NCI-H2029 treated with DMSO at 0.1 percent for 48 hours (cell line): ENCODE measurements at places on chromosomes 2 and 18.

DNA sequence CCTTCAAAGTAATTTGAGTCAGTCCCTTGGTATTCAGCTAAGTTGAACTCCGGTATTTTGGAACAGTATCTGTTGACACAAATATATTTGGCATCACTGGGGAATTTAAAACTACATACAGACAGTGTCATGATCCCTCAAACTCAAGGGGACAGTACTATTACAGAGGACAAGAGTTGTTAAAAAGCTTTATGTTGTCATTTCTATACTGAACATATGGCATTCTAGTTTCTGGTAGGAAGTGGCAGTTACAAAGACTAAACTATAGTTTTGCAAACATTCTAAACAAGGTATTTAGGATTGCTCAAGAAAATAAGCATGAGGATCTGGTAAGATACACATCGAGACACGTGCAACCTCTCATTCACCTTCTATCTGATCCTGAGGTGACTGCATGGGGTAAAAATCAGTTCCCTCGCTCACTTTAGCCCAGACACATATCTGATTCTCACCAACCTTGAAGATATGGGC is 16.6 kb upstream of the CCNYL1 start:
- no peak for DNase-seq

- DNase-seq: no peak
Observed at GRCh38 chr2:97858442-97858841, 137.3 kb downstream of the TMEM131 start.

DNA sequence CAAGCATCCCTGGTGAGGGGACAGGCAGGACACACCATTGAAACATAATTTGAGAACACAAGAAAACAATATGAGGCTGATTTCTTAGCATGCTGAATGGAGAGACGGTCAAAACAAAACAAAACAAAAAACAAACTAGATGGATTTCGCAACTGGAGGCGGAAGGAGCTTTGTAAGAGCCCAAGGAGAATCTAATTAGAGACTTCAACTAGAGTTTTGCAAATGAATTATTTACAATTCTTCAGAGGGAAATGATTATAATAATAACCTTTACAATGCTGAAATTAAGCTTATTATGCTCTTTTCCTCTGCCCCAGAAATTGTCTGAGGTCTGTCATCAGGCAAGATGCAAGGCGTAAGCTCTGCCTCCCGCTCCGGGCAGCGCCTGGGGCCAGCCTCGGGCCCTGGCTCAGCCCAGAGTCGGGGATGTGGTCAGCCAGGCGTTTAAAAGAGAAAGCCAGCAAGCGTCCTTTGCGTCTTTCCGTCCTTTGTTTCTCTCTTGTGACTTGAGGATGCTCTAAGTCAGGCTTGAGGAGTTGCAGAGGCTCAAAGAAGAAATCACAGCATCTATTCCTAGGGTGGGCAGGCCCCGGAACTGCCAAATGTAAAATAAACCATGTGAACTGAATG is 139.6 kb downstream of the TWIST2 start:
- no peak for DNase-seq

DNA sequence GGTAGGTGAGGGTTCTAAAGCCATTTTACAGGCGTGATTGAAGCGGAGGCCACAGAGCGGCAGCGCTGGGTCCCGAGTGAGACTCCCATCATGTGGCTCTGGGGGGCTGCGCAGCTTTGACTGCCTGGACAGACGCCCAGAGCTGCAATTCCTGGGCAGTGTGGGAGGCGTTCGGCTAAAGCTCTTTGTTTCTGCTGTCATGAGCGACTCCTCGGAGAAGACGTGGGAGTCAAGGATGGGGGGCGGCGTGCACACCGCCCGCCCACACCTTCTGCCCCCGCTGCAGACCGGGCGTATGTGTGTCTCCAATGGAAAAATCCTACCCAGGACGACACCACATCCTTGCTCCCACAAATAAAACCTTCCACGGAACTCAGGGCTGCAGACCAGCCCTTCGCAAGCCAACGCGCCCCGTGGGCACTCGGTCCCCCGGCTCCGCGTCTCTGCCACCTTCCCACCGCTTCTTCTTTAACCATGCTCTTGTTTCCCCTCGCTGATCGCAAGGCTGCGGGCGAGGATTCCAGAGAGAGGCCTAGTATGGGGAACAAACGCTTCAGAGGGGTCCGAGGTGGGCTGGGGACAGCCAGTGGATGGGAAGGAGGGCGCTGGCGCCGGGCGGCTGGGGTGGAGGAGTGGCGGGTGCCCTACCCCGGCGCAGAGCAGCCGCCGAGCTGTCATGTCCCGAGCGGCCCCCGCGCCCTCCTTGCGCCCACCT is 680 bp upstream of the LBH start:
- DNase-seq: no peak

GRCh38 chr2:223779877-223780276 is 57.5 kb downstream of the AP1S3 start:
- DNase-seq: no peak

DNA sequence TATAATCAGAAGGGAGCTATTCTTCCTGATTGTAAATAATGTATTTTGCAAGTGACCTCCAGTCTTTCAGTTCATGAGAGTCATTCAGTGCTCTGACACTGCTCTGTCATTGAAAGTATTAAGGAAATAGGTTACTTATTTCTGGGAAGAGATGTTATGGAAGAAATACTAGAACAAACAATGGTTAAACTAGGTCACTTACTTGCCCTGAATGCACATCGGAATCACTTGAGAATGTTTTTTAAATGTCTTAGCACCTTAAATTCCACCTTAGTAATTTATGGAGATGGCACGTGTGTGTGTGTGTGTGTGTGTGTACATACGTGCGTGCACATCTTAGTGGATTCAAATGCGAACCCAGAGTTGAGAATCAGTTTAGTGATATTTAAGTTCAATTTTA is 126.6 kb upstream of the KCNH7 start:
- DNase-seq: no peak

DNA sequence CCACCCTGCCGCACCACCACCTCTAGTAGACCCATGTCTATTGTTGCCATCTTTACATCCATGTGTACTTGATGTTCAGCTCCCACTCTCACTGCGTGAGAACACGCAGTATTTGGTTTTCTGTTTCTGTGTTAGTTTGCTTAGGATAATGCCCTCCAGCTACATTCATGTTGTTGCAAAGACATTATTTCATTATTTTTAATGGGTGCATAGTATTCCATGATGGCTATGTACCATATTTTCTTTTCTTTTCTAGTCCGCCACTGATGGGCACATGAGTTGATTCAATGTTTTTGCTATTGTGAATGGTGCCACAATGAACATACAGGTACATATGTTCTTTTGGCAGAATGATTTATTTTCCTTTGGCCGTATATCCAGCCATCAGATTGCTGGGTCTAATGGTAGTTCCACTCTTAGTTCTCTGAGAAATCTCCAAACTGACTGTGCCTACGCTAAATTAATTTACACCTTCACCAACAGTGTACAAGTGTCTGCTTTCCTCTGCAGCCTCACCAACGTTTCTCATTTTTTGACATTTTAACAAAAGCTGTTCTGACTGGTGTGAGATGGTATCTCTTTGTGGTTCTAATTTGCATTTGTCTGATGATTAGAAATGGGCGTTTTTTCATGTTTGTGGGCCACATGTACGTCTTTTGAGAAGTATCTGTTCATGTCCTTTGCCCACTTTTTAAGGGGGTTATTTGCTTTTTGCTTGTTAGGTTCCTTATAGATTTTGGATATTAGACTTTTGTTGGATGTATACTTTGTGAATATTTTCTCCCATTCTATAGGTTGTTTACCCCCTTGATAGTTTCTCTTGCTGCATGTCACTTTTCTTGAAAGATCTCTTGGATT is 10.5 kb upstream of the ZNF513 start:
- no peak for DNase-seq

DNA sequence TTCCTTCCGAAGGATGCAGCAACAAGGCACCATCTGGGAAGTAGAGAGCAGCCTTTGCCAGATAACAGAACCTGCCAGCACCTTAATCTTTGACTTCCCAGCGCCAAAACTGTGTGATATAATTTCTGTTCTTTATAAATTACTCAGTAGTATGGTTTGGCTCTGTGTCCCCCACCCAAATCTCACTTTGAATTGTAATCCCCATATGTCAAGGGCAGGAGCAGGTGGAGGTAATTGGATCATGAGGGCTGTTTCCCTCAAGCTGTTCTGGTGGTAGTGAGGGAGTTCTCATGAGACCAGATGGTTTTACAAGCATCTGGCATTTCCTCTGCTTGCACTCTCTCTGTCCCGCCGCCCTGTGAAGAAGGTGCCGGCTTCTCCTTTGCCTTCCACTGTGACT is 899.9 kb downstream of the TRIB2 start:
- no peak for DNase-seq

- DNase-seq: no peak
Observed at GRCh38 chr2:203404996-203405395, 76.8 kb downstream of the ABI2 start.

- DNase-seq: no peak
Observed at GRCh38 chr18:30457156-30457555, 585.4 kb downstream of the DSC3 start.

GRCh38 chr2:217515615-217516309 is 487.0 kb downstream of the TNS1 start:
- no peak for DNase-seq
